EH (cell line): ENCODE measurements at places on chromosomes 5 and 9.

- no peak for DNase-seq
Observed at GRCh38 chr9:87674565-87675299, 51.2 kb upstream of the CTSL start.

DNA sequence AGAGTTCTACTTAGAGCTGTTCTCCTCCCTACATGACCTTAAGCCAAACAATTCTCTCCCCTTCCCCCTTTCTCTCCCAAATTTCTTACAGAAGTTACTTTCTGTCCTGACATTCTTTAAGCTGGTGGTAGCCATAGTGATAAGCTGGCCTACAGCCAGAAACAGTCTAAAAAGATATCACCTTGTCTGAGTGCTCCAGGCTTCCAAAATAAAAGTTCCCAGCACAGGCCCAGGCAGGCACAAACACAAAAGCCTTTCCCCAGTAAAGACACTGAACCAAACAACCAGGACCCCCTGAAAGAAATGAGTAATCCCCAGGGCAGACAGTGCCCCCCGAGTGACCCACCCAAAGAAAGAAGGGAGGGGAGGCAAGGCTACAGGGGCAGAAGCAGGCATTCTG lies 19.2 kb downstream of the SIL1 start:
- DNase-seq: peak; percentile 40

GRCh38 chr9:124624735-124624992 lies 117.5 kb upstream of the NR5A1 start:
- no peak for DNase-seq

- no peak for DNase-seq
Observed at GRCh38 chr5:119390404-119390803, 34.6 kb downstream of the TNFAIP8 start.

DNA sequence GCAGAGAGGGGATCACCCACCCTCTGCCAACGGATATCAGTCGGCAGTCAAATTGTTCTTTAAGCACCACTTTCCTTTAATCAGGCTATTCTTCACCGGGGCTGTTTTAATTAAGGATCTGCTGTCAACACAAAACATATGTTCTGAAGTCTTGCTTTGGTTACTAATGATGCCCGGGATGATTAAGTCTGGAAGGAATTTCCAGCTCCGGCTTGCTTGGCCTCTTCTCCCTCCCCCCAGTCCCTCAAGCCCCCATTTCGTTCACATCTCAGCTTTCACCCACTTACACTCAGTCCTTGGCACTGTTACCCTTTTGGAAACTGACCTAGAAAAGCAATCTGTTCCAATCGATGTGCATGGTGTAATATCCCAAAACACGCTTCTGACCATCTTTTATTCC lies 74.7 kb downstream of the MSX2 start:
- DNase-seq: peak; percentile 88

DNA sequence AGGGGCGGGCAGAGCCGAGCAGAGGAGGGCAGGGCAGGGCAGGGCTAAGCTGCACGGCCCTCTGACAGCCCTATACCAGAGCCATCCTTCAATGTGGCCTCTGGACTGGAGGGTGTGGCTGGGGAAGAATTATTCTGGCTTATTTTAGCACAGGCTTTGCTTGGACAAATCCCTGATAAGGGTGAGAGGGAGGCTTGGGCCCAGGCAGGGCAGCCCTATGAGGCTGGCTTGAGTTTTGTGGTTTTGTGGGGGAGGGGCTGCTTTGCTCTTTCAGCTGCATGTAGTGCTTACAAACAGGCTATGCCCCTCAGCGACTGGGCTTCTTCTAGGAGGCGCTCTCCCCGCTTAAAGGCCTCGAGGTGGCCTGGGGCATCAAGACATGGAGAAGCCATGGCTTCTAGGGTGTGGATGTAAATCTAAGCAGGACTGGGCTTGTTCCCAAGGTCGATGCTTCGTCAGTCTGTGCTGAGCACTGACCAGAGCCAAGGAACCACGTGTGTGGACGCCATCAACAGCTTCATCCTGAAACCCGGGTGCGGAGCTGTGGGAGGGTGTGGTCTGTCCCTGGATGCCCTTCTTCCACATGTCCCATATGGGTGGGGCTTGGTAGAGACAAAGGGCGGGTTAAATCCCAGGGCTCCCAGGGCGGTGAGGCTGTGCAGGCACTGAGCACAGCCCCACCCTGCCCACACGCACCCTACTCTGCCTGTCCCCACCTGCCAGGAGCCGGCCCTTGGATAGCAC lies 45.7 kb upstream of the IPPK start:
- DNase-seq: no peak

- DNase-seq: no peak
Observed at GRCh38 chr9:98559561-98559960, 149.2 kb downstream of the GABBR2 start.

DNA sequence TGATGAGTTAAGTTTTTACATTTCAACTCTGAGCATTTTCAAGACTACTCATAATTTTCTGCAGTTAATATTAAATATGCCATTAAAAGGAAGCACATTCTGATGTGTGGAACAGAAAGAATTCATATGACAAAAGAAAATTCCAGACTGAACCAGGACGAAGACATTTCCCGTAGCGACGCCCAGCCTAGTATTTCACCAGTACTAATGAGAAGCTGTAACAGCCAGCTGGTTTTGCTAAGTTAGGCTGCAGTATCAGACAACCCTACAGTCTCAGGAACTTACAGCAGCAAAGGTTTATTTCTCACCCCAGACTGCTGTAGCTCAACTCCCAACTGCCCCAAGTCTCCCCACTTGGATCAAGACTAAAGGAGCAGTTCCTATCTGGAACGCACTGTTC lies 91.6 kb downstream of the TMEM174 start:
- peak; percentile 20 for DNase-seq

- DNase-seq: no peak
Observed at GRCh38 chr9:131946180-131946579, 133.5 kb downstream of the MED27 start.

- DNase-seq: peak; percentile 10
Observed at GRCh38 chr9:81083854-81084512, 605.4 kb downstream of the TLE1 start.

DNA sequence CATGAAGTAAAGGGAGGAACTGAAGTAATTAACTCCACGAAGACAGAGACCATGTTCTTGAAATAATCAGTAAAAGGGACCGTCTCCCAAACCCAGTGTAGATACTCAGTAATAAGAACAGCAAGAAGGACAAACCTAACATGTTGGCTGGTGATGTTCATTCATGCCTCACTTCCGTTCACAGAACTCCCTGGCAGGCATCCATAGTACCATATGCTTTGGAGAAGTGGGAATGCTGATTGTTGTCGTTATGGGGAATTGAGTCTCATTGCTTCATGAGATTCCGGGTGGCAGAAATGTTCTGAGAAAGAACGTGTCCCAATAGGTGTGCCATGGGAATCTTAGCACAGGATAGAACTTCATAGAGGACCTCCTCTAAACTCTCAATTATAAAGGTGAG lies 452.3 kb downstream of the ZSWIM6 start:
- DNase-seq: peak; percentile 4

GRCh38 chr5:89397096-89397495 lies 514.1 kb upstream of the MEF2C start:
- DNase-seq: no peak

DNA sequence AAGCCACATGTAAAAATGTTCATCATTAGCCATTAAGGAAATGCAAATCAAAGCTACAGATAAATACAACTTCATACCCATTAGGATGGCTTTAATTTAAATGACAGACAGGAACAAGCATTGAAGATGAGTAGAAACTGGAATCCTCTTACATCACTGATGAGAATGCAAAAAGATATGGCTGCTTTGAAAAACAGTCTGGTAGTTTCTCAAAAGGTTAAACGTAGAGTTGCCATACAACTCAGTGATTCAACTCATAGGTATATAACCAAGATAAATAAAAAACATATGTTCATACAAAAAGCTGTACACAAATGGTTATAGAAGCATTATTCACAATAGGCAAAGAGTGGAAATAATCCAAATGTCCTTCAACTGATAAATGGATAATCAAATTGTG lies 228.8 kb upstream of the ZNF462 start:
- no peak for DNase-seq

GRCh38 chr5:124719113-124719967 lies 27.1 kb downstream of the ZNF608 start:
- no peak for DNase-seq

GRCh38 chr9:37421914-37422288 lies 595 bp upstream of the GRHPR start:
- DNase-seq: no peak

GRCh38 chr9:2354216-2354615 lies 267.4 kb upstream of the VLDLR start:
- DNase-seq: no peak

DNA sequence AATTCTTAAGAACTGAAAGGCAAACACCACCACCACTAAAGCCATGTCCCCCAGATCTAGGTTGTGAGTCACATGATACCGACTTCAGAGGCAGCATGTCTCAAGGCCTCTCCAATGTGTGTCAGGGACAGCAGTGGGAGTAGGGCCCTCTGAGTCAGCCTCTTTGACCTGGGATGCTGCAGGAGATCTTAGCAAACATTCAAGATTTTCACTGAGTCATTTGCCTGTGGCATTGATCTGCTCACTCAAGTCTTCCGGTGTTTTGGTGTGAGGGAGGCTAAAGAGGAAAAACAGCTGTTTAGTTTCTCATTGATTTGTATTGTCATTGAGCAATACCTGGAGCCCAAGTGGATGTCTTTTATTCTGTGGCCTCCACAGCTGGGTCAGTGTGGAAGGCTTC lies 36.1 kb downstream of the TMC1 start:
- DNase-seq: peak; percentile 96

- no peak for DNase-seq
Observed at GRCh38 chr5:88664645-88665044, 218.3 kb downstream of the MEF2C start.

DNA sequence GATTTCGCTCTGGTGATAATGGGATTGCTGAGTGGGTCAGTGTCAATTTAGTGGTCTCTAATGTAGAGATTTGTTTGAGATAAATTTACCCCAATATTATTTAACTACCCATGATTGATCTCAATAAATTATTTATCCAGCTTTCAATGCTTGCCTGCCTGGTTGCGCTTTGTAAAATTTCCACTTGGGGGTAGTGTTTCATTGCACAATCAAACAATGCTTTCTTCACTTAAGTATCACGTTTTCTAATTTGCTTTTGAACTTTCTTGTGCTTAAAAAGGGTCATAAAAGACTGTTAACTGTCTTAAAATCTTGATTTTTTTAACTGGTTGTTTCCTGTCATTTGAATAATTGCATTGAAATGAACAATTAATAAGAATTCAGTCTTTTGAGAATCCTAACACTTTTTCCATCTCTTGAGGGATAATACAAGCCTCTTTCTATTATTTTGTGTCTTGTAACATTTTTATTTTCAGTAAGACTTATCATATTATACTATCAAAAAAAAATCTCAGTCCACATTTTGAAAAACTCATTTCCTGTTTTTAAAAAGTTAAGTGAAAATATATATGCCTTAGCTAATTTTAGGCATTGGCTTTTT lies 18.7 kb downstream of the HSD17B4 start:
- peak; percentile 44 for DNase-seq

DNA sequence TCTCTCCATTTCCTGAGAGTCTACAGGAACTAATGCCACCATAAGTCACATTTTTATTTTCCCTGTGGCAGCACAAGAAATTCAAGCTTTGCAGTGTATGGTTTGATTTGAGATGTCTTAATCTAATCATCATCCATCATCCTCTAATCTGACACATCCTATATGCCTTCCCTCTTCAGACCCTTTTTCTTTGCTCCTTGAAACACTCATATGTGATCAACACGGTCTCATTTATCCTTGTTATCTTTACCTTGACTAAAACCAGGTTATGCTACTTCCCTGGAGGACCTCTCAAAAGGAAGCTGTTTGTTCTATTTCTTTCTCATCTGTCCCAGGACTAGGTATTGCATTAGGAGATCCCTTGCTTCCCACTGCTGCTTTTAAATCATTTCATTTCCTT lies 146.9 kb upstream of the MRPS30 start:
- DNase-seq: no peak

DNA sequence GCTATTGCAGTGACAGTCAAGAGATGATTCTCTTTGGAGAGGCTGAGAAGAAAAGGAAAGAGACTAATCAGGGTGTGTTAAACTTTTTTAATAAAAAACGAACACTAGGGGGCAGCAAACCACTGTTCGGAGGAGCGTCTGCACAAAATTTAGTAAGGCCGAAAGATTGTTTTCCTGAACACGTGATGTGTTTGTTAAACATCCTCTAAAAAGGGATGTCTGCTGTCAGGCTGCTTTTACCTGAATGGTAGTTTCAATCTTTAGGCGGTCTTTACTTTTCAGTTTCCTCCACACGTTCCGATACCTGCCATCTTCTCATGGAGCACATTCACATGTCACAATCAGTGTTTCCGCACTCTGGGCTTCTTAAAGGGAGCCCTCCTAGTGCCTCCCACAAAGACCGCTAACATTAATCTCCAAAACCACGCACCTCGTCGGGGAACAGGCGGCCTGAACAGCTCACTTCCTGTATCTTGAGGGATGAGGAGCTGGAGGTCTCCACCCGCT lies 125.2 kb downstream of the GPBP1 start:
- DNase-seq: peak; percentile 81

DNA sequence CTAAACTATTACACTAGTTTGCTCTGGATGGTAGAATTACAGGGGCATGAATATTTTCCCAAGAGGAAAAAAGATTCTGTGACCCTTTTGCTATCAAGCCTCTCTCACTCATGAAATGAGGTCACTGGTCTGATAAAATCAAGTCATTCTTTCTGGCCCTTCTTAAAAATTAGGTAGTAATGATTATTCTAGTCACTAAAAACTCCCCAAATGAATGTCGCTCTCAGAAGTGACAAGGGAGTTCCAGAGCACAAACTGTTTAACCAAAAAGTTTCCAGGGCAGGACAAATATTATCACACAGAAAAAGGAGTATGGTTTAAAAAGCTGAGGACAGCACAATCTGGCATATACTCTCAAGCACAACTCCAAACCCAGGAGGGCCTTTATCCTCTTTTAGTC lies 12.5 kb downstream of the ERMP1 start:
- DNase-seq: no peak

GRCh38 chr5:164679461-164679860 lies 1174.0 kb downstream of the MAT2B start:
- no peak for DNase-seq

DNA sequence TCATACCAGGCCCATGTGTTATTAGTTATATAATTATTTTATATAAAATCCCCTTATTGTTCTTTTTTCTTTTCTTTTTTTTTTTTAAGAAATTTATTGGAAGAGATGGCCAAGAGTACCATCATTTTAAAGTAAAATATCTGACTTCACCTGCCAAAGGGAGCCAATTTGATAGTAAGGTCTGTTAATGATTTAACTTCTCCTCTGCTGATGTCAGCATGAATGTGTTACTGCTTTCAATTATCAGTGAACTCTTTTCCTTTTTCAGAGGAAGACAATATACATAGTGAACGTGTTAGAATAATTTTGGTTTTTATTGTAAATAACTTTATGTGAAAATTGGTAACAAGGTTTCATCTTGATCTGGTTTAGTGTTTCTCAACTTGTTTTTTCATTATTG lies 409.6 kb downstream of the SH3GL2 start:
- DNase-seq: no peak

GRCh38 chr9:2810420-2811075 lies 33.3 kb downstream of the PUM3 start:
- DNase-seq: no peak

DNA sequence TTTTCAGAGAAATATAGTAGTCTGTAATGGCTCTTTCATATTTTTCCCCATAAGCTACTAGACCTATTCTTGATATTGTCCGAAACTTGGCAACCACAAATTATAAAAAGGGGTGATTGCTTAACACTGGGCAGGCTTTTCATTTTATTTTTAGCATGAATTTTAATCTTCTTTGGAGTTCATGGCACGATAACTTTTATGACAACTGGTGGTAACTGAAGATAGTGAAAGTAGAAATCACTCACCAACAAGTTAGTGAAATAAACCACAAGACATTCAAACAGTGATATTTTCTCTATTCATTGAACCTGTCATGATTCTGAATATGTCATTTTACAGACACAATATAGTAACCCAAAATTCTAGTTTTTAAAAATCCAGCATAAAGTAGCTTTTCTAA lies 213.9 kb downstream of the PRDM9 start:
- DNase-seq: no peak
